ENCODE measurements at places on chromosomes 12 and 14. TPM values are rescaled to one million over a fixed set of nuclear protein-coding genes. Genes with fewer than 3 reads are reported as not detected.

DNA sequence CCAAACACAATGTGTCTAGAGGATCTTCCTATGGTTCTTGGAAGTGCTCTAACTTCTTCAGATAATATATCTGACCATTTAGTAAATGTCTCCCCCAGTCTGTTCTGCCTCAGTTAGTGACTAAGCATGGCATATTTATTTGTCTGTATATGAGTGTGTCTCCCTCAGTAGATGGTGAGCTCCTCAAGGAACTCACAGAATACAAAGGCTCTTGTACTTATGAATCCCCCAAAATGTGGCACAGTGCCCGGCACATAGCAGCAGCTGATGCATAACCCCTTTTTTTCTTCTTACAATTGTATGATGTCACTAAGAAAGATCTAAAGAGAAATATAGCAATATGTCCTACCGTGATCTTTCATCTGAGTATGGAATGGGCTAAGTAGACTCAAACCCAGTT lies 264.7 kb upstream of the PRICKLE1 start:
- no peaks in the 10 kb centered on the region for H3K27me3 ChIP-seq
- no peaks in the 10 kb centered on the region for H3K36me3 ChIP-seq
- no peak overlapping the region for H3K4me3 ChIP-seq
- H3K27ac ChIP-seq, result no peak overlapping the region
- DNase-seq, result no peak

- no peaks in the 10 kb centered on the region for H3K4me1 ChIP-seq
- no peak overlapping the region for H3K27ac ChIP-seq
- H3K4me3 ChIP-seq, result no peak overlapping the region
- DNase-seq, result no peak
- H3K36me3 ChIP-seq, result no peaks in the 10 kb centered on the region
- no peaks in the 10 kb centered on the region for H3K27me3 ChIP-seq
Measured at GRCh38 chr14:77872983-77873382, 73.1 kb downstream of the ADCK1 start.

DNA sequence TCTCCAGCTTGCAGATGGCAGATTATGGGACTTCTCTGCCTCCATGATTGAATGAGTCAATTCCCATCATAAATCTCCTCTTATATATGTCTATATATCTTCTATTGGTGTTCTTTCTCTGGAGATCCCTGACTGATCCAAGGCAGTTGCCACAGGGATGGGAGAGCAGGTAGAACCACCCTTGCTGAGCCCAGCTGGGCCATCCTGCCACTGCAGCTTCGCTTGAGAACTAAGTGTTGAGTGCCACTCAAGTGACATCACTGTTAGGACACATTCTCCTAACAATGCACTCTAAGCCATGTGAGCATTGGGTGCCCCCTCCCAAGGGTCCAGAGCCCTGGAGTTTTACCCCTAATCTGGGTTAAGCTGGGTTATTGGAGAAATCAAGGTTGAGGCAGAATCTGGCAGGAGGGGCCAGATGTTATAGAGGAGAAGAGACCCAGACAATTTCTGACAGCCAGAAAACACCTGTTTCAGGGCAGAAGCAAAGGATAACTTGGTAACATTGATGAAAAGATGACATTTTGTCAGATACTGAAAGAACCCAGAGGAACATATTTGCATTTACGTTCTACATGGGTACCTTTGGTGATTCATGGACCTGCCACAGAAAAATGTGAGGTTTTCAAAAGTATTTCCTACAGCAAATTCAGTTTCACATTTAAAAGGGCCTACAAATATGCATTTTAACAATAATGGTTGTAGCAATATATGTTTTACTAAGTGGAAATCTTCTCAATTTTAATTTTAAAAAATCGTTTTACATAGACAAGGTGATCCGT lies 57.2 kb upstream of the MAX start:
- no peak overlapping the region for H3K4me3 ChIP-seq
- no peaks in the 10 kb centered on the region for H3K36me3 ChIP-seq
- no peaks in the 10 kb centered on the region for H3K4me1 ChIP-seq
- no peak for DNase-seq
- no peak overlapping the region for H3K27ac ChIP-seq

DNA sequence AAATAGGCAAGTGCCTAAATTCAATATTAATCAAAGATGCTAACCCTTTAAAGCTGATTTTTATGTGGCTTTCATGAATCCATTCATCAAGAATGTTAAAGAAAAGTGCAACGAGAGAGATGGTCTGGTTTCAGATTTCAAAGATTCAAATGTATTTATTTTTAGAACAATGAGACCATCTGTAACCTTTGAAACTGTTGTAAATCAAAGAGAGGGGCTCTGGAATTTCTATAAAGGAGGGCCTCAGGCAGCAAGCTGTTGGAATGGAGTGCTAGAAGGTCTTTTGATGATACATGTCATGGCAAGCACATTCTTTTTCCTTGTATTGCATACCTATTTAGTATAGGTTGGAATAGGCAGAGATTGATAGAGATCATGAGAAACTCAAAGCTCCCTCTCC lies 433.0 kb downstream of the LRIG3 start:
- DNase-seq, result no peak
- no peak overlapping the region for H3K27ac ChIP-seq
- H3K4me1 ChIP-seq, result no peaks in the 10 kb centered on the region
- no peak overlapping the region for H3K4me3 ChIP-seq
- no peaks in the 10 kb centered on the region for H3K27me3 ChIP-seq

GRCh38 chr12:105931762-105932570 lies 206.8 kb downstream of the NUAK1 start:
- H3K4me3 ChIP-seq, result no peak overlapping the region
- no peaks in the 10 kb centered on the region for H3K36me3 ChIP-seq
- no peaks in the 10 kb centered on the region for H3K27me3 ChIP-seq

- H3K27me3 ChIP-seq, result no peaks in the 10 kb centered on the region
- no peaks in the 10 kb centered on the region for H3K36me3 ChIP-seq
- no peaks in the 10 kb centered on the region for H3K4me1 ChIP-seq
- DNase-seq, result no peak
- H3K27ac ChIP-seq, result no peak overlapping the region
Measured at GRCh38 chr14:82159624-82160023, 626.0 kb upstream of the SEL1L start.

DNA sequence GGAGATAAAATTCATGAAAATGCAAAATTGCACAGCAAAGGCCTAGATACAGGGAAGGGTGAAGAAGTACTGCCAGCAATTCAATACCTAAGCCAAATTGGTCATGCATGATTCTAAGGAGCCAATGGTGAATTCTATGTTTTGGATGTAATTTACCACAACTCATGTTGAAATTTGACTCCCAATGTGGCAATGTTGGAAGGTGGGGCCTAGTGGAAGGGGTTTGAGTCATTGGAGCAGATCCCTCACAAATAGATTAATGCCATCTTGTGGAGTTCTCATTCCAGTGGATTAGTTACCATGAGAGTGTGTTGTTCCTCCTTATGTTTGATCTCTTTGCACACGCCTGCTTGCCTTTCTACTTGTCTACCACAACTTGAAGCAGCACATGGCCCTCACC lies 194.0 kb upstream of the ALG10 start:
- no peak overlapping the region for H3K27ac ChIP-seq
- no peak overlapping the region for H3K4me3 ChIP-seq
- no peaks in the 10 kb centered on the region for H3K4me1 ChIP-seq
- DNase-seq, result no peak

DNA sequence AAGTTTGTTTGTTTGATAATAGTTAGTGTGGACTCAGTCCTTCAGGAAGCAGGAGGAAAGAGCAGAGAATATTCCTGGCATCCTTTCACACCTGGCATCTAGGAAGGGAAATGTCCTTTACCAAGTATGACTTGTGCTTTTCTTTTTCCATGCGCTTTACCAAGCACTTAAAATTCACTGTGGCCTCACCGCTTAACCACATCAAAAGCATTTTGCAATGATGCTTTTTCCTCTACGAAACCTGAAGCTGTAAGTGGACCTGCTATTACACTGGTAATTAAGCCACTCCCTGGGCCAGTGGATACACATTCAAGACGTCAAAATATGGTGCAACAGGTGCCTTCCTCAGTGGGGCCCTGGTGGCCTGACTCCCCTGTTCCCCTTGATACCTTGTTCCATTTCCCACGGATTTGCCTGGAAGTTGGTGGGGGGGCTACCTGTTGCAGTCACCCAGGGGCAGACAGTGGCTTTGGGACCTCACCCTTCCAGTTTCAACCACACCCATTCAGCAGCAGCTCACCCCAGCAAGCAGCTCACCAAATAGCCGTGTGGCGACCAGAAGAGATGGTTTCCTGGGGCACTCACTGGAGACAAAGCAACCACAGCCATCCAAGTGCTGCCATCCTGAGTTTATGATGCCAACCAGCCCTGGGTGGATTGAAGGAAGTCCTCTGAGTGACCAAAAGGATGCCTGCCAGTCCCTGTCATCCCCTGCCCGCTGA lies 14.2 kb upstream of the FZD10 start:
- DNase-seq, result no peak
- no peaks in the 10 kb centered on the region for H3K4me1 ChIP-seq
- no peaks in the 10 kb centered on the region for H3K36me3 ChIP-seq
- no peak overlapping the region for H3K4me3 ChIP-seq

- H3K27me3 ChIP-seq, result no peaks in the 10 kb centered on the region
- peak overlapping the region; percentile 59 for H3K27ac ChIP-seq
- DNase-seq, result no peak
- peak overlapping the region; percentile 98 for H3K4me3 ChIP-seq
- H3K4me1 ChIP-seq, result no peaks in the 10 kb centered on the region
- no peaks in the 10 kb centered on the region for H3K36me3 ChIP-seq
Measured at GRCh38 chr14:52949711-52950409, 990 bp downstream of the FERMT2 start.

DNA sequence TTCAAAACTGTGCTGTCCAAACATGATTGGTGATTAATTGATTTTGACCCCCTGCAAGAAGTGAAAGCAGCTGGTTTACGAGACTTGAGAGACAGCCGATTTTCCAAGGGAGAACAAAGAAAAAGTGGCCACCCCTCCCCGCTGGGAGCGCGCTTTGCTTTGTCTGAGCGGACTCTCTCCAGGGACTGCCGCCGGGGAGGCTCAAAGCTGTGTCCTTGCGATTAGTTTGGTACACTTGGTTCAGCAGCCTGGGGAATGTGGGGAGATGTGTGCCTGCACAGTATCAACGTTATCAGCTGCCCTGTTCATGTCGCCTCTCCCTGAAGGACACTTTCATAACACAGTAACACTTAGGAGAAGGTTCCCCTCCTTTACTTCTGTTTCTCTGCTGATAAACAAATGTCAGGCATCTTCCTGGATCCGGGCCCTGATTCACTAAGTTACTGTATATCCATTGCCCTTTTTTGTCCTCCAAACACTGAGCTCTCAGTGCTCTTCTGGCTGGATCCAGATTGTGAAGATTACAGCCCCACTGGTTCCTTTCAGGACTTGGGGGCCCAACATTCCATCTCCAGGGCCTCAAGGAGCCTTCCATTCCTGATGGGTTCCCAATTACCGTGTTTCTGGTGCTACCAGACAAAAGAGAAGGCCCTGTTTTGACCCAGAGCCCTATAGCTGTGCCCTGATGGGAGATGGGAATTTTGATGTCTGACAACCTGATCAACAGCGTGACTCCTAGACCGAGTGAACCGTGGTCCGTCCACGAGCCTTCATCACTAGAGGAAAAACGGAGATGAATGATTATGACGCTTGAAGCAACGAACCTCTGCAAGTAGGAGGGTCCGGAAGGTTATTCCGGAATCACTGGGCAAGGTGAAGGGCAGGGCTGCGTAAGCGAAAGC lies 31.7 kb upstream of the TUBA1C start:
- DNase-seq, result peak; percentile 71
- peaks cover 4% of the 10 kb centered on the region for H3K4me1 ChIP-seq
- H3K27ac ChIP-seq, result peak overlapping the region; percentile 91
- H3K36me3 ChIP-seq, result no peaks in the 10 kb centered on the region

DNA sequence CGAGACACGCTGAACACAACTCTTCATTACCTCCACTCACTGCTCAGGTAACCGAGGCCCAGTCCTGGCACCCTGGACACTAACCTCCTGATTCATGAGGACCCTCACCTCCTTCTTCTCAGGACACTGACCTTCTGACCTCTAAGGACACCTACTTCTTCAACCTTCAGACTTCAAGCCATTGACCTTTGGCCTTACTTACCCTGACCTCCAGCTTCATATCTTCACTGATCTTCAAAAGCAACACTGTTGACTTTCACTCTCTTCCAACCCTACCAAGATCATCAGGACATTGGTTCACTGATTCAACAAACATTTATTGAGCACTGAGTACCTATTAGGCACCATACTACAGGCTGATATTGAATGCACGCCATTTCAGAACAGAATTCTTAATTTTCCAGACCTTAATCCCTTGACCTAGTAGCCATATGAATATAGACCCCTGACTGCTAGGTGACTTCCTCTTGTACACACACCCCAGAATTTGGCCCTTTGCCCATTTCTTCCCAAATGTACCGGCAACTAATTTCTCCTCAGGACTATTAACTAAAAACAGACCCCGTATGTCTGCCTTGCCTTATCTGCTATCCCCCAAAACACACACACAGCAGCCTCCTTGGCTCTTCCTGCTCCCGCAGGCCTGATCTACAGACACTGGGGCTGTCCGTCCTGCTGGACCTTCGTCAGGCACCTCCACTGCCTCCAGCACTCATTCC lies 5.8 kb downstream of the ARHGEF40 start:
- no peaks in the 10 kb centered on the region for H3K27me3 ChIP-seq
- no peak overlapping the region for H3K4me3 ChIP-seq
- no peaks in the 10 kb centered on the region for H3K4me1 ChIP-seq
- H3K36me3 ChIP-seq, result peaks cover 2% of the 10 kb centered on the region

DNA sequence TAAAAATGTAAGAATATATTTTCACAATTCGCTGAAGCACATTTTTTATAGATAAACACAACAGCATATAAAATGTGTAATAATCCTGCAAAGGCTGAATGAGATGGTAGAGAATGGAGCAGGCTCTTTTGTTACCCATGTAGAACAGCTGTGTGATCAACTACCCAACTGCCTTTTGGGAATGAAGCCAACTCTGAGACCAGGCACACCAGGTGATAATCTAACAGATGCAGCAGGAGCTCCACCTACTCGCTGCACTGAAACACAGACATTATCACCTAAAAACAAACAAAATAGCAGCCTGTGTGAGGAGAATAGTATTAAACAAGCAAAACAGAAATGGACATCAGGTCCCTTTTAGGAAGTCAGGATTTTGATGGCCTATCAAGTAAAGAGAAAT lies 183.3 kb downstream of the CCDC59 start:
- no peak for DNase-seq
- H3K4me1 ChIP-seq, result no peaks in the 10 kb centered on the region
- H3K4me3 ChIP-seq, result no peak overlapping the region
- no peaks in the 10 kb centered on the region for H3K36me3 ChIP-seq

- no peaks in the 10 kb centered on the region for H3K36me3 ChIP-seq
- H3K4me1 ChIP-seq, result peaks cover 2% of the 10 kb centered on the region
- no peak overlapping the region for H3K27ac ChIP-seq
Measured at GRCh38 chr12:110637869-110638441, 24.0 kb downstream of the TCTN1 start.

GRCh38 chr14:34853041-34853440 lies 22.1 kb downstream of the BAZ1A start:
- no peak overlapping the region for H3K27ac ChIP-seq
- no peaks in the 10 kb centered on the region for H3K4me1 ChIP-seq
- DNase-seq, result no peak
- no peaks in the 10 kb centered on the region for H3K36me3 ChIP-seq

- no peak overlapping the region for H3K4me3 ChIP-seq
- H3K27me3 ChIP-seq, result no peaks in the 10 kb centered on the region
- H3K4me1 ChIP-seq, result peaks cover 6% of the 10 kb centered on the region
- no peaks in the 10 kb centered on the region for H3K36me3 ChIP-seq
- no peak overlapping the region for H3K27ac ChIP-seq
Measured at GRCh38 chr14:92590176-92590575, 76.6 kb downstream of the RIN3 start.

Gene RASSF8
- total RNA-seq, result 86.7 TPM

Gene LRTM2
- not detected for total RNA-seq

Gene VSX2
- not detected for total RNA-seq

Gene GPR162
- total RNA-seq, result 4.4 TPM

Gene DYRK4
- total RNA-seq, result 33.8 TPM

Gene CLEC7A
- 33.5 TPM for total RNA-seq

Gene ALX1
- not detected for total RNA-seq

Gene TMEM233
- total RNA-seq, result 1.0 TPM

Gene A2ML1
- total RNA-seq, result 0.27 TPM

Gene MBIP
- 23.4 TPM for total RNA-seq

Gene KRT3
- total RNA-seq, result not detected

Gene MIP
- total RNA-seq, result not detected
